Activated CD4-positive, alpha-beta memory T cell treated with anti-CD3 and anti-CD28 coated beads, Interleukin-2, amount 10 ng/mL, durations not matched to agents 7 days and 5 days (primary cell): ENCODE measurements at places on chromosomes 2 and 18. TPM values are rescaled to one million over a fixed set of nuclear protein-coding genes. Genes with fewer than 3 reads are reported as not detected.
A peak's percentile ranks its signal among the peaks of the same experiment; 100 is the strongest.

Gene SP9
- total RNA-seq, result not detected

Gene IGFBP5
- not detected for total RNA-seq

GRCh38 chr2:206031162-206031784, 54.7 kb downstream of the INO80D start:
- H3K4me3 ChIP-seq, result no peak overlapping the region
- H3K27ac ChIP-seq, result no peak overlapping the region
- H3K36me3 ChIP-seq, result peaks cover 67% of the 10 kb centered on the region
- DNase-seq, result no peak
- H3K4me1 ChIP-seq, result peaks cover 42% of the 10 kb centered on the region

Gene GEN1
- total RNA-seq, result 38.6 TPM

- no peak for DNase-seq
- no peaks in the 10 kb centered on the region for H3K27me3 ChIP-seq
- H3K27ac ChIP-seq, result no peak overlapping the region
- no peaks in the 10 kb centered on the region for H3K36me3 ChIP-seq
Observed at GRCh38 chr2:17303054-17303453, 215.2 kb downstream of the RAD51AP2 start.

DNA sequence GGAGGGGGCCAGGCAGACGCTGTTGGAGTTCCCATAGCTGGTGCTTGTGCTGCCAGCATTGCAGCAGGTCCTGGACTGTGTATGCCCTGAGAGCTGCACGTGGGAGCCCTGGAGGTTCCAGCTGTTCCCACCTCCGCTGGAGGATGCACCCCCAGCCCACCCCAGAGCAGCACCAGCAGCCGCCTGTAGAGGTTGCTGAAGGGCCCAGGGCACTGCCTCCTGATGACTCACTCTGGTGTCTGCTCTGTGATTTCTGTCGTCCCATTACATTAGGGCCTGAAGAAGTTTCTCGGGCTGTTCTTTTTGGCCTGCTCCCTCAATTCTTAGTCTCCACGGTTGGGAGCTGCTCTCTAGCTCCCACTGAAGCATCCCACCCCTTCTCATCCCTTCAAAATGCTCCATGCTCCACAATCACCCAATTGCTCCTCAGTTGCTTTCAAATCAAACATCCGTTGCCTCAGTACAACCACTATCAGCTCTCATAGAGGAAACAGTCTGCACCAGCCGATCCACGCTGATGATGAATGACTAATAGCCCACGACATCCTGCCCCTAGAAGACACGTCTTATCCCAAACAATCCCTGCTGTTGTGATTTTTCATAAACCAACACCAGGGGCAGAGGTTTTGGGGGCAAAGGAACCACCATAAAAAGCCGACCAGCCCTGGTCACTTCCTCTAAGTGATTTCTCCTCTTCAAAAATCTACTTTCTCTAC, 65.2 kb upstream of the RNF152 start:
- no peak for DNase-seq
- H3K36me3 ChIP-seq, result no peaks in the 10 kb centered on the region
- no peak overlapping the region for H3K27ac ChIP-seq
- no peak overlapping the region for H3K4me3 ChIP-seq

DNA sequence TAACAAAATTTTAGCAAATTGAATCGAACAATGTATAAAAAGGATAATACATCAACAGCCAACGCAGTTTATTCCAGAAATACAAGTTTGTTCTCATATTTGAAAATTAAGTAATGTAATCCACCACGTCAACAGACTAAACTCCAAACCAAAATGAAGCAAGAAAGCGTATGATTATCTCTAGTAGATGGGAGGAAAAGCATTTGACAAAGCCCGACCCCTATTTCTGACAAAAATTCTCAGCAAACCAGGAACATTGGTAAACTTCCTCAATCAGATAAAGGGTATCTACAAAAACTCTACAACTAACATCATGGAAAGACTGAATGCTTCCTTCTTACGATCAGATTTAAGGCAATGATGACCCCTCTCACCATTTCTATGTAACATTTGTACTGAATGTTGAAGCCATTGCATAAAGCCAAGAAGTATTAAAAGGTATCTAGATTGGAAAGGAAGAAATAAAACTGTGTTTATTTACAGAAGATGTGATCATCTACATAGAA, 34.3 kb upstream of the MYCN start:
- no peak for DNase-seq
- H3K4me1 ChIP-seq, result no peaks in the 10 kb centered on the region
- no peaks in the 10 kb centered on the region for H3K36me3 ChIP-seq
- peaks cover 4% of the 10 kb centered on the region for H3K27me3 ChIP-seq
- no peak overlapping the region for H3K4me3 ChIP-seq

DNA sequence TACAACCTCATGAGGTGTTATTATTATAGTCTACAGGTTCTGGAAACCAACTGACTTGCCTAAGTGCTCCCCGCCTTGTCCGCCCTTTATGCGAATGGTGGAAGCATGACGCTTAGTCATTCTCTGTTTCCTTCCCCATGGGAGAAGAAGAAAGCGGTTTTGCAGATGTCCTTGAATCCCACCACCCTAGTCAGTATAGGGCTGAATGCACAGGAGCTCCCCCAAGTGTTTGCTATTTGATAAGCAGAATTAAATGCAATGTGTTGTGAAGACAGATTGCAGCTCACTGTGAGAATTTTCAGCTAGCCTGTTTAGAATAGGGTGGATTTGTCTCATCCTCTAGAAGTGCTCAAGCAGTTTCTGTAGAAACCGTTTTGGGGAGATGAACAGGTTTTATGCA, 652.0 kb downstream of the DCC start:
- no peak overlapping the region for H3K4me3 ChIP-seq
- no peak for DNase-seq
- no peaks in the 10 kb centered on the region for H3K4me1 ChIP-seq
- no peak overlapping the region for H3K27ac ChIP-seq

- H3K4me3 ChIP-seq, result no peak overlapping the region
- peaks cover 33% of the 10 kb centered on the region for H3K27me3 ChIP-seq
- no peak overlapping the region for H3K27ac ChIP-seq
- no peak for DNase-seq
- H3K4me1 ChIP-seq, result no peaks in the 10 kb centered on the region
- no peaks in the 10 kb centered on the region for H3K36me3 ChIP-seq
Observed at GRCh38 chr2:200756618-200757321, 54.9 kb upstream of the BZW1 start.

GRCh38 chr2:127645395-127646291, at the start of gene GPR17:
Gene GPR17 (plus strand): TSS chr2:127646153. CDS start chr2:127650736, 4,583 bp downstream.
- no peak within 1 kb of the TSS for H3K4me3 ChIP-seq
- DNase-seq, result no peak
- no peaks in the 10 kb centered on the region for H3K27me3 ChIP-seq
- no peaks in the 10 kb centered on the region for H3K36me3 ChIP-seq

DNA sequence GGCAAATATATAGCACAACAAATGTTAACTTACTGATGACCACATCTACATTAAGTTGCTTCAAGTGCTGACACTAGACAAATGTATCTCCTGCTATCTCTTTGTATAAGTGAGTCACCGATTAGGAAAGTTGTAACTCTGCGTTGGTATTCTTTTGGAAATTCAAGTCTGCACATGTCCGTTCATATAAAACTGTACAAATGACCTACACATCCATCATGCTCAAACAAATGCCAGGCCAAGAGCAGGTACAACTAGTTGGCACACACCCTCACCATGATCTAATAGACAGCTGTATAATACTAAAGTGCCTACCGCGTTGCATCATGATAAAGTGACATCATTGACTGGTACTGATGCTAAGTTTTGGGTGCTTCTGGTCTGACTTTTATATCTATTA, 141.1 kb downstream of the RBMS1 start:
- DNase-seq, result no peak
- H3K4me3 ChIP-seq, result no peak overlapping the region
- peaks cover 17% of the 10 kb centered on the region for H3K36me3 ChIP-seq
- no peak overlapping the region for H3K27ac ChIP-seq
- no peaks in the 10 kb centered on the region for H3K27me3 ChIP-seq
- H3K4me1 ChIP-seq, result peaks cover 18% of the 10 kb centered on the region

DNA sequence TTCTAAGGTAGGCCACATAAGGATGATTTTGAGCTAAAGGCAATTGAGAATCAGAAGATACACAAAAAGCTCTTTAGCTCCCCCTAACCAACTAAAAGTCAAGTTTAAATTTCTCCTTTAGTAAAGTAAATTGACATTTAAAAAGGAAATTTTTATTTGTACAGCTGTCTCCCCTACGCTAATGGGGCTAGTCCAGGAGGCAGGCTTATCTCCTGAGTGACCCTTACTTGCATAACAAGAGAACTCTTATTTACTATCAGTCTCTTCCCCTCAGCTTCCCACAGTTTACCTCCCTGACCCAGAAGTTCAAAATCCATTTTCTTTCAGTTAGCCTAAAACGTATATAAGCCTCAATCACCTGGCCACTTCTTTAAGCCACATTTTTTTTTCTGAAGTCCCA, 1002.8 kb upstream of the NRXN1 start:
- H3K4me1 ChIP-seq, result no peaks in the 10 kb centered on the region
- H3K36me3 ChIP-seq, result no peaks in the 10 kb centered on the region
- no peak for DNase-seq
- no peak overlapping the region for H3K27ac ChIP-seq
- H3K27me3 ChIP-seq, result no peaks in the 10 kb centered on the region
- H3K4me3 ChIP-seq, result no peak overlapping the region

GRCh38 chr2:25917832-25918231, 39.5 kb upstream of the ASXL2 start:
- H3K36me3 ChIP-seq, result no peaks in the 10 kb centered on the region
- no peak for DNase-seq
- H3K4me3 ChIP-seq, result no peak overlapping the region
- H3K4me1 ChIP-seq, result peaks cover 11% of the 10 kb centered on the region
- H3K27ac ChIP-seq, result no peak overlapping the region

GRCh38 chr2:230411570-230412370, 4.2 kb upstream of the SP100 start:
- peak; percentile 76 for DNase-seq
- peak overlapping the region; percentile 100 for H3K27ac ChIP-seq
- no peaks in the 10 kb centered on the region for H3K27me3 ChIP-seq

Gene DARS1
- total RNA-seq, result 147 TPM

DNA sequence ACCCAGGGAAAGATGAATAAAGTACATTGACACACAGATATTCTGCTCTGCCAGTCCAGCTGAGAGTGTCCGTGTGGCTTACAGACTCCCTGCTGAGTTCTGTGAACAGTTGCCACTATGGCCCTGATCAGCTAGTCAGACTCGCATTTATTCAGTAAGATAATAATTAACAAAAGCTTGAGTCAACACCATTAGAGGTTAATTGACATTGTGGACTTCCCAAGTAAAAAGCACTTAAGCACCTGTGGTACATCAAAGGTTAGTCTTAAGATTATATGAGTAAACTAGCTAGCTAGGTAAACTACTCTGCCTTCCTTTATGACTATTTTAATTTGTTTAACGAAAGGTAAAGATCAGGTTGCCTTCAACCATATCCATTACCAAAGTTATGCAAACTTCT, 33.7 kb downstream of the ANKRD30B start:
- no peak overlapping the region for H3K4me3 ChIP-seq
- DNase-seq, result no peak
- H3K4me1 ChIP-seq, result no peaks in the 10 kb centered on the region
- no peaks in the 10 kb centered on the region for H3K36me3 ChIP-seq
- H3K27me3 ChIP-seq, result no peaks in the 10 kb centered on the region

DNA sequence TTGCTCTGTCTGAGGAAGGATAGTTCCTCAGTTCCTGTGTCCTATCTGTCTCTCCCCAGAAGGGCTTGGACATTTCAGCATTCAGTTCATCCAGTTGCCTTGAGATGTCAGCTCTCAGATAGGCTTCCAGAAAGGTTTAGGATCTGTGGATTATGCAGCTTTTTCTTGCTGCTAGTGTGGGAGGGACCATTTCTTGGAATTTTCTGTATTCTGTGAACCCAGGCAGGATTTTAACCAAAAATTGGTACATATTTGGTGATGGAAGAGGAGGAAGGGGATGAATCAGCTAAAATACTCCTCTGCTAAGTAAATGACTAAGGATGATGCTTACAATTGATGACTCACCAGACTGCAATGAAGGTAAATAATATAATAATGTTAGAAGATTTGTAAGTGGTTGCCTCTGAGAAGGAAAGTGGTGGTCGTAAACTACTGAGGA, 58.6 kb upstream of the DOCK10 start:
- no peaks in the 10 kb centered on the region for H3K4me1 ChIP-seq
- no peaks in the 10 kb centered on the region for H3K36me3 ChIP-seq
- H3K27ac ChIP-seq, result no peak overlapping the region
- no peak for DNase-seq

Gene SRD5A2
- not detected for total RNA-seq

Gene ANKRD30BL
- not detected for total RNA-seq
